ENCODE measurements at places on chromosomes 5 and 9. TPM values are rescaled to one million over a fixed set of nuclear protein-coding genes. Genes with fewer than 3 reads are reported as not detected.

DNA sequence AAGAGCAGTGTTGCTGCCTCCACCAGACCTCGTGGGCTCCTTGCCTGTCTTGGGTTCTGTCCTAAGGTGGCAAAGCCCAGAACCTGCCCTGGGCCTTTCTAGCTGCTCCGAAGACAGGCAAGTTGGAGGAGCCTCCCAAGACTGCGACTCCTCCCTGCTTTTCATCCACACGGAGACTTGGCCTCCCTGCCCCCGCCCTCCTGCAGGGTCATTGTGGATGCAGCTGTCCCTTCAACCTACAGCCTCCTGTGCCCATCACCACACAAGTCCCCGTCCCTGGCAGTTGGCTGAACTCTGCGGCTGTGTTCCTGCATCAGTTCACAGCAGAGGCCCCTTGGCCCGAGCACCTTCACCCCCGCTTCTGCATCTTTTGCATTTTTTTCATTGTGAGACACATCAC, 59.2 kb downstream of the WNK2 start:
- DNase-seq: peak; percentile 7

OMD gene
- total RNA-seq: 17.1 TPM

DNA sequence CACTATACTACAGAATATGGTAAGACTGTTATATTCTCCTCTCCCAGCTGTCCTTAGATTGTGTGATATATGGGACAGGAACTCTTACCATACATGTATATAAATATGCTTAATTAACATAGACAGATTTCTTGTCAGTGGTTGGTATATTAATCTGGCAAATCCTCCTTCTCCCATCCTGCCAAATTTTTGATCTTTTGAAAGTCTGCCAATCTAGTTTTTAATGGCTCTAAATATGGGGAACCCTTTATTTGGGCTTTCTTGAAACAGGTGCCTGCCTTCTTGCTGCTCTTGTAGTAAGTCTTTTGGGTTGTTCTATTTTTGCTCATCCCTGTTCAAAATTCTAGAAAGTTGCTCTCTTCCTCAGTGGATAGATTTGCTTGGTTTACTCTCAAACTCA, 63.5 kb downstream of the SPATA31D1 start:
- no peak for DNase-seq

DNA sequence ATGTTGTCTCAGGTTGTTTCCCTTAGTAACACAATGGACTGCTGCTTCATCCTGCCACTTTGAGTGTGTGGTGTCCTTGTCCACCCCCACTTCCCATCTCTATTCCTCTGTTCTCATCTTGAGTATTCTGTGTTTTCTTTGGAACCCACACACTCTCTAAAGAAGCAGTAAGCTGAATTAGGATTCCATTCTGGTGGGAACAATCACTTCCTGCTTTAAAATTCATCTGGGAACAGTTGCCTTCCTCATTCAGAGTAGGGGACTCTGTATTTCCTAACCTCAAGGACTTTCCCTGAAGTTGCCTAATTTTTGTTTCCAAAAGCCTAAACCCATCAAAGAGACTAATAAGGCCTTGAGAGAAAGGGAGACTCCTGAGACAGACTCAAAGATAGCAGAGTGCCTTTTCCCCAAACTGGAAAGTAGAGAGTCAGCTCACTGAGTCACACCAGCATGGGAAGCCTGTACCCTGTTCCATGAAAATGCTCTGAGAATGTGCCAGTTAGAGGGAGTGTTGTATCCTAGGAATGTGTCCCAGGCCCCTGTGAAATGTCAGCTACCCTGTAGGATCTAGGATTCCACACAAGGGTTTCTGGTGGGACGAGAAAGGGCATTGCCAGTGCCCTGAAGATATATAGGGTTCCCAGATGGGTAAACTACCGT, 63.6 kb downstream of the CCDC192 start:
- DNase-seq: no peak

ELL2 gene
- 32.4 TPM for total RNA-seq

SLC6A18 gene
- total RNA-seq: not detected

- no peak for DNase-seq
Measured at GRCh38 chr5:6581559-6582426, 51.1 kb downstream of the NSUN2 start.

- no peak for DNase-seq
Measured at GRCh38 chr9:114206221-114206789, 51.0 kb downstream of the COL27A1 start.

DNA sequence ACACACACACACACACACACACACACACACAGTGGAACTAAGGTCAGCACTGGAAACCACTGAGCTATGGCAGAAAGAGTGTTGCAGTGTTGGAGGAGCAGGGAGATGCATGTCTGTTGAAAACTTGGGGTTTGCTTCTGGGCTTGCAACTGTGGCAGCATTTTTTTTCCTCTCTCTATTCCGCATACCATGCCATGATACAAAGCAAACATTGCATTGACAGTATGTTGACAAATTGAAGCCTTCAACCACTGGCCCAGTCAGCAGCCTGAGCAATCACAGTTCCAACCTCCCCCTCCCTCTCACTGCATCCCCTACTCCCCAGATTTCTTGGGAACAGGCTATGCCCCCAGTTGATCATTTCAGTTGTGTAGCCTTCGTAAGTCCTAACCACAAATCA, 478.1 kb upstream of the WWC1 start:
- no peak for DNase-seq

GRCh38 chr9:33809506-33809905, 7.5 kb upstream of the UBE2R2 start:
- DNase-seq: no peak

Data from right cardiac atrium (tissue), 5 donors.